Activated effector memory CD4-positive, alpha-beta T cell treated with anti-CD3 and anti-CD28 coated beads, Interleukin-2, amount 50 U/mL, for 16 hours (primary cell): ENCODE measurements at places on chromosomes 12 and 14.

DNA sequence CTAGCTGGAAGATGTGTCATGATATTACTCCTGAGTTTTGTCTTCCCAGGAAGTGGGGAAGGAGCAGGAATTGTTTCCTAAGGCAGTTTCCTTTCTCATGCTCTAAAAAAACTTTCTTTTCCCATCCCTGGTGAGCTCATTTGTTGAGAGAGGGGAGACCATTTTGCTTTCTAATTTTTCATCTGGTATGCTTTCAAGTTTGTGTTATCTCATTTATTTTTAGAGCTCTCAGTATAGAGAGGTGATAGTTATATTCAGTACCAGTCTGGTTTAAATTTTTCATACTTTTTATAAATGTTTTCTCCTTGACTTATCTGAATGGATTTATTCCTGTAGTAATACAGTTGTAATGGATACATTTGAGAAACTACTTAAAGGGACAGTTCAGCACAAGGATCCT, 79.6 kb downstream of the FBXW8 start:
- no peak for DNase-seq

DNA sequence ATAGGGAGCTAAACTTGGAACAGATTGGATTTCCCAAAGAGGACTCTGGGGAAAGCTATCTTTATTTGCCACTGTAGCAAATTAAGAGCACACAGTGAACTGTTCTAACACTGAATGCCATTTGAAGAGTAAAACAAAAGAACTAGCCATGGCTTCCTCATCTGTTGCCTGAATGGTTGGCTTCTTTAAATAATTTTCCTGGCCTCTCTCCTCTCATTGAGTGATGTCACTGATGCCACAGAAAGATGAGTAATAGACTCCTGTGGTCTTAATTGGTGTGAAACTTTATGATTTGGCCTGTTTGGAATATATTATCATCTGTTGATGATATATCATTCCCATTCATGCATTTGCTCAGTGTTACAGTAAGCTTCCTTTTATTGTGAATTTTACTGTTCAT, 42.5 kb downstream of the WDR20 start:
- DNase-seq = no peak

- DNase-seq = no peak
Observed at GRCh38 chr14:36070720-36071043, 105.8 kb downstream of the PTCSC3 start.

GRCh38 chr12:59036347-59036746, 116.0 kb upstream of the LRIG3 start:
- DNase-seq = no peak

GRCh38 chr12:112514926-112515642, 96.3 kb downstream of the PTPN11 start:
- DNase-seq = no peak

- DNase-seq = no peak
Observed at GRCh38 chr14:21016413-21017190, 8.3 kb downstream of the NDRG2 start.

- DNase-seq = no peak
Observed at GRCh38 chr14:59126714-59127436, 61.6 kb upstream of the DAAM1 start.

- peak; percentile 82 for DNase-seq
Observed at GRCh38 chr12:54853933-54854538, at the start of gene MUCL1. Gene MUCL1, plus strand, starts transcription at chr12:54854516. Its CDS starts 67 bp downstream, at chr12:54854583.

- DNase-seq = peak; percentile 80
Observed at GRCh38 chr12:122166422-122167349, 7.3 kb downstream of the IL31 start.

DNA sequence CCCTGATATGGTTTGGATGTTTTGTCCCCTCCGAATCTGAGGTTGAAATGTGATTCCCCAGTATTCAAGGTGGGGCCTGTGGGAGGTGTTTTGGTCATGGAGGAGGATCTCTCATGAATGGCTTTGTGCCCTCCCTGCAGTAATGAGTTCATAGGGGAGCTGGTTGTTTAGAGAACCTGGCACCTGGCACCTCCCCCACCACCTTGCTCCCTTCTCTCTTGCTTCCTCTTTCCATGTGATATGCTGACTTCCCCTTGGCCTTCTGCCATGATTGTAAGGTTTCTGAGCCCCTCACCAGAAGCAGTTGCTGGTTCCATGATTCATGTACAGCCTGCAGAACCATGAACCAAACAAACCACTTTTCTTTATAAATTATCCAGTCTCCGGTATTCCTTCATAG, 32.6 kb downstream of the CD163L1 start:
- DNase-seq = no peak

DNA sequence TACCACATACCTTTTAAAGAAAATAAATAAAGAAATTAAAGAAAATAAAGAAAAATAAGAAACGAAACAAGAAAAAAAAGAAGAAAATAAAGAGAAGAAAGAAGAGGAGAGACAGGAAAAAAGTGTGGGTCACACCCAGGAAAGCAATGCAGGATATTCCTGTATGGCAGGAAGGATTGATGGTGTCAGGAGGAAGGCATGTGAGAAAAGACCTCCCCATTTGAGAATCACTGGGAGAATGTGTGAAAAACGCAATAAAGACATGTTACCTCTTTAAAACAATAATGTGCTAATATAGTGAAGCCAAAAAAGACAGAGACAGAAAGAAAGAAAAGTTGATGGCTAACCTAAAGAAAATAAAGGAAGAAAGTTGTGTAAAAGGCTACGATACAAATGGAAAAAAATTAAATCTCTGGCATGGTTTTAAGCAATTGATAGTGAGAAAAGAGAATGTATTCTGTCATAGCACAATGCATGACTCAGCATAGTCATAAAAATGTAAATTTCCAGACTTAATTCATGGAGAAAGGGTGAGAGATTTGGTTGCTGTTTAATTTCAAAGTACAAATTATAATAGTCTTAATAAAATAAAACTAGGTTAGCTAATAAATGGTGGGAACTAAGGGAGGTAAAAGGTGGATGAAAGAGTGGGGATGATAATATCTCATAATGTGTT, 24.3 kb upstream of the FOXG1 start:
- no peak for DNase-seq

DNA sequence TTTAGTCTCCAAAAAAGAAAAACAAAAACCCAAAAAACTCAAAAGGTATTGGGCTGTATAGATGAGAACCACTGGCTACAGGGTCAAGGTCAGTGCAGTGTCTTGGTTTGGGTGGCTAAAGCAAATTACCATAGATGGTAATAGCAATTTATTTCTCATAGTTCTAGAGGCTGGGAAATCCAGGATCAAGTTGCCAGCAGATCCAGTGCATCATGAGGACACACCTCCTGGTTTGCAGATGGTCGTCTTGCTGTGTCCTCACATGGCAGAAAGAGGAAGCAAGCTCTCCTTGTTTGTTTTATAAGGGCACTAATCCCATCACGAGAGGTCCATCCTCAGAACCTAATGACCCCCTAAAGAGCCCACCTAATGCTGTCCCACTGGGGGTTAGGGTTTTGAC, 11.2 kb downstream of the COX14 start:
- no peak for DNase-seq

DNA sequence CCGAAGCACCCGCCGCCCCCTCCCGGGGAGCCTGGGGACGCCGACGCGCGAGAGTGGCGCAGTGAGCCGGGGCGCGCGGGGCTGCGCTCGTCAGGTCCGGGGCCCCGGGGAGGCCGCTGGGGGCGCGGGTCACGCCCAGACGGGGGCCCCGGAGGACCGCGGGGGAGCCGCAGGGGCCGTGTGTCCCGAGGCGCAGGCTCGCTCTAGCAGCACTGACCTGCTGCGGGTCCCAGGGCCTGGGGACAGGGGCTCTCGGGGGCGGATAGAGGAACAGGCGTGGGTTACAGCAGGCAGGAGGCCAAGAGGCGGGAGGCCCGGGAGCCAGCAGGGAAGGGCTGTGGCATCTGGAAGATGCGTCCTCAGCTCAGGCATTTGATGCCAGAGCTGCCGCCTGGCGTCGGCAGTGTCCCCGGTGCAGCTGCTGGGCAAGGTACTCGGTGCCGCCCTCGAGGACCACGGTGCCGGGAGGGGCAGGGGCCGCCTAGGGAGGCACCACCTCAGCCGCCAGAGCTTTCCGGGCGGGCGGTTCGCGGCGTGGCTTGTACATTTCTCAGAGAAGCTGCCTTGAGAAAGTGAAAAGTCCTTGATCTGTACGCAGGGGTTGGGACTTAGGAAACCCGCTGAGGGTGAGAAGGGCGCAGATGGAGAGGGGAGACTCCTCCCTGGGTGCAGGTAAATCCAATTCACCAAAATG, 1.2 kb downstream of the WNT5B start:
- peak; percentile 68 for DNase-seq

DNA sequence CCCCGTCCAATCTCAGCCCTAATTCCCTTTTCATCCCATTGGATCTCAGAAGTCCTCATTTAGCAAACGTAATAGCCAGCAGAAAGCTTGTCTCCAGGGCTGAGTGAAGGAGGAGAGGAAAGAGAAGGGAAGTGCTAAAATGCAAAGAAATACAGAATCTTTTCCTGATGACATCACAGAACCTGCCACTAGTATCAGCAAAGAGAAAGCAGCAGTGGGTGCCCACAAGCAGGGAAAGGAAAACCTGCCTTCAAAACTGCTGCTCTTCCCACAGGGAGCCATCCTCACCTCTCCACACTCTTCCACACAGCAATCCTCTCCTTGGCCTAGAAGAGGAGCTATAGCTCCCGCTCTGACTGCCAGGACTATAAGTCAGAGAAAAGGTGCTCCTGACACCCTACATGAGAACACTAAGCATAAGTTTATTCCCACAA, 11.3 kb downstream of the MED13L start:
- no peak for DNase-seq

DNA sequence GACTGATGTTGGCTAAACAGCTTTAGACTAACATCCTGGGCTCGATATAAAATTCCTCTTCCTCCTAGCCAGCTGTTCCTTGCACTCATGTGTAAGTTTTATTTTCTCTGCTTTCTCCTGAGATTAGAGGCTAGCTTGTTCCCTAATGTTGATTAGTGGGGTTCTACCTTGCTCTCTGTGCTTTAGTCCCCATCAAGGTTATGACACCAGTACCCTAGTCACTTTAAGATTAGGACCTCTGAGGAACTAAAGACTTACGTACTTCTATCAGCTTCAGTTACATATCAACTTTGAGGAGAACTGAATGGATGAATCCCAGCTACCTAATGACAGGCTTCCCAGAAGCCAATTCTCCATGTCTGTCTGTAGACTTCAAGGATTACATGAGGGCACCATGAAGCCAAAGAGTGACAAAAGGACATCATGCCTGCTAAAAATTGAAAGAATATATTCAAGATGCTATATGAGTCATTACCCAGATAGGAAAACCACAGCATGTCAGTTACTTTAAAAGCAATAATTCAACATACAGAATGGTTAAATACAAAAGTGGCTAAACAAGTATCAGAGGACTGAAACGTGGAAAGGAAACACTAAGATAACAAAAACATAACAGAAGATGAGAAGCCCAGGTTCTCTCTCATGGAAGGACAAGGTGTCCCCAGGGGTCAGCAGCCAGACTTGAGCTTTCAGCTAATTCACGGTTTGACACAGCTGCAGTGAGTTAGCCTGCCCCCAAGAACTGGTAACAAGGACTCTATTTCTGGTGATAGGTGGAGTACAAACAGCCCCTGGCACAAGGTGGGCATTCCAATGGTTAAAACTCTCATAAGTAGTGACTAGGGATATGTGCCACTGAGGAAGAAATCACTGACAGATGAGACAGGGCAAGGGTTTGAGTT, 20.4 kb downstream of the ADAM20 start:
- DNase-seq = no peak
